Activated CD8-positive, alpha-beta memory T cell treated with anti-CD3 and anti-CD28 coated beads, Interleukin-2, amount 50 U/mL, for 48 hours (primary cell): ENCODE measurements at places on chromosomes 6 and 20.

DNA sequence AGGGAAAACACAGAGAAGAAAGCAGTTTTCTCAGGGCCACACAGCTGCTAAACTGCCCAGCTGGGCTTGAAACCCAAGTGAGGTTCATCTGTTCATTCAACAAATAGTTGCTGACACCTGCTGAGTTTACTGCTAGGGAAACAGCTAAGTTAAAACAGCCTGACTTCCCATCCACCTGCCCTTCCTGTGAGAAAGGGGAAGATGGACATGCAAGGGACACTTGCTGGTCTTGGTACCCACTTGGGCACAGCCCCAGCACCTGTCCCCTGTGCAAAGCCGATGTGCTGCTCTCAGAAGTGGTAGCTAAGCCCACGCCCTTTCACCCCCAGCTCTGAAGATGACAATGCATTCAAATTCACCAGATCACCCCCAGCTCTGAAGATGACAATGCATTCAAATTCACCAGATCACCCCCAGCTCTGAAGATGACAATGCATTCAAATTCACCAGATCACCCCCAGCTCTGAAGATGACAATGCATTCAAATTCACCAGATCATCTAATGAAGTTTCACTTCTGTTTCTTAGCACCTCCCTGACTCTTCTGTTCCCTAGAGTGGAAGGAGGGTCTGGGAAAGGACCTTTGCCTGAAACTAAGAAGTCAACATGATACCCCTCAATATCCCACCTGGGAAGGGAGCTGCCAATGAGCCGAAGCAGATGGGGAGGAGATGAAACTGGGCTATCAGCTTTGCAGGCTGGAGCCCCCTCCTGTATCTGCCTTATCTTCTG, 46.0 kb upstream of the TOP1 start:
- DNase-seq = peak; percentile 40

- no peak for DNase-seq
Observed at GRCh38 chr20:63036291-63036690, 29.5 kb upstream of the BHLHE23 start.

GRCh38 chr6:38901802-38902522, 146.6 kb upstream of the GLP1R start:
- no peak for DNase-seq

GRCh38 chr20:57840504-57841296, 130.9 kb upstream of the PMEPA1 start:
- DNase-seq = no peak

DNA sequence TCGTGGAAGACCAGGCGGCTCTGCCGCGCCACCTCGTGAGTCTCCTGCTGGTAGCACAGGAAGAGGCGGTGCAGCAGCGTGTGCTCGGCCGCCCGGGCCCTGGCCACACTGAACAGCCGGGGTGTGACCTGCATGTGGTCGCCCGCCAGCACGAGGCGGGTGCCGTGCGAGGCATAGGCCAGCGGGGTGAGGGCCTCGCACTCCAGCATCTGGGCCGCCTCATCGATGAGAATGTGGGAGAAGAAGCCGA, 7.0 kb downstream of the HELZ2 start:
- DNase-seq = no peak

GRCh38 chr6:152351742-152352141, 285.4 kb downstream of the SYNE1 start:
- no peak for DNase-seq
